ENCODE measurements at places on chromosomes 4 and X. TPM values are rescaled to one million over a fixed set of nuclear protein-coding genes. Genes with fewer than 3 reads are reported as not detected.

The FDCSP gene
- not detected for total RNA-seq

The WDR17 gene
- 1.6 TPM for total RNA-seq

The UGDH gene
- 26.0 TPM for total RNA-seq

The LAS1L gene
- 62.5 TPM for total RNA-seq

DNA sequence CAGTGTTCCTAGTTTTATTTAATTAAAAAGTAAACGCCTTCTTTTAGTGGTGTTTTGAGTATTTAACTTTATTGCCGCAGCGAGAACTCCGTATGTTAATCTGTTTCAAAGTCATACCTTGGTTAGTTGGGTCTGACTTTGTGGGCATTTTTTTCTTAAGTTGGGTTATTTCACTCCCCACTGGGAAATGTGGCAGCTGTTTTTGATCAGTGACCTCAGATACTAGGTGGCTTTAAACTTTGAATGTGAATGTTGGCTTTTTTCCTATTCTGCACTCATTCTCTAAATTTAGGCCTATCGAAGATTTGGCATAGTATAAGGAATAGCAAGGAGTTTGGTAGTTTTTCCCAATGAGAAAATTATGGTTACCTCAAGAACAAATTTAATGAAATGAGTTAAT, 85.9 kb downstream of the FIP1L1 start:
- no peak for DNase-seq

DNA sequence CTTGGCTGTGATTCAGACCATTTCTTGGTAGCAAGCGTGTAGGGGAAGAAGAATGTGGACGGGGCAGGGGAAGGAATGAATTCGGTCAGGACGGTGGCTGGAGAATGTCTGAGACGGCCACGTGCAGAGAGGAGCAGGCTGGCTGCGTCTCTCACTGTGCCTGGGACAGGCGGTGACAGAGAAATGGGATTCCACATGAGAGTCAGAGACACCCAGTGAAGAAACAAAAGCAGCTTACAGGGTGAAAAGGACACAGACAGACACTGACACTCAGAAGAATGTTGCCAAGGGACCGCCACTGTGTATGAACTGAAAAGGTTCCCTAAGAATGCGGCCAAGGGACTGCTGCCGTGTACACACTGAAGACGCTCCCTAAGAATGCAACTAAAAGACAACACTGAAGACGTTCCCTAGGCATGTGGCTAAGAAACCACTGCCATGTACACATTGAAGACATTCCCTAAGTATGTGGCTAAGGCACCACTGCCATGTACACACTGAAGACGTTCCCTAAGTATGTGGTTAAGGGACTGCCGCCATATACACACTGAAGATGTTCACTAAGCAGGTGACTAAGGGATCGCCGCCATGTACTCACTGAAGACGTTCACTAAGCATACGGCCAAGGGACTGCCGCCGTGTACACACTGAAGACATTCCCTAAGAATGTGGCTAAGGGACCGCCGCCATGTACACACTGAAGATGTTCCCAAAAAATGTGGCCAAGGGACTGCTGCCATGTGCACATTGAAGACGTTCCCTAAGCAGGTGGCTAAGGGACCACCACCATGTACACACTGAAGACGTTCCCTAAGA, 49.1 kb downstream of the DHRSX start:
- DNase-seq = no peak

DNA sequence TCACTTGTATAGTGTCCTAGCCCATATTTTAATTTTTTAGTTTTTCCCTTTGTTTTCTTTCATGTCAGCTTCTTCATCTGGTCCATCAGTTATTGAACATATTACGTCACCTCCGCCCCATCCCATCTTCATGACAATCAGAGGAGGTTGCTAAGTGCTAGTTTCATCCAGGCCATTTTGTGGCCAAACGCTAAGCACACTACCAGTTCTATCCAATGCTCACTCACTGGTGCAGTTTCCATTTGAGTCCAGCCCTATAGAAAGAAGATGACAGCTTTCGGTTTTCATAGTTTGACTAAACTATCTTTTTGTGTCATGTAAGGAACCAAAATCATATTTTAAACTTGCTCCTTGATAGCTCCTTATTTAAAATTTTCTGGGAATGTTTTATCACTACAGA, 304.2 kb downstream of the TENM3 start:
- DNase-seq = no peak

DNA sequence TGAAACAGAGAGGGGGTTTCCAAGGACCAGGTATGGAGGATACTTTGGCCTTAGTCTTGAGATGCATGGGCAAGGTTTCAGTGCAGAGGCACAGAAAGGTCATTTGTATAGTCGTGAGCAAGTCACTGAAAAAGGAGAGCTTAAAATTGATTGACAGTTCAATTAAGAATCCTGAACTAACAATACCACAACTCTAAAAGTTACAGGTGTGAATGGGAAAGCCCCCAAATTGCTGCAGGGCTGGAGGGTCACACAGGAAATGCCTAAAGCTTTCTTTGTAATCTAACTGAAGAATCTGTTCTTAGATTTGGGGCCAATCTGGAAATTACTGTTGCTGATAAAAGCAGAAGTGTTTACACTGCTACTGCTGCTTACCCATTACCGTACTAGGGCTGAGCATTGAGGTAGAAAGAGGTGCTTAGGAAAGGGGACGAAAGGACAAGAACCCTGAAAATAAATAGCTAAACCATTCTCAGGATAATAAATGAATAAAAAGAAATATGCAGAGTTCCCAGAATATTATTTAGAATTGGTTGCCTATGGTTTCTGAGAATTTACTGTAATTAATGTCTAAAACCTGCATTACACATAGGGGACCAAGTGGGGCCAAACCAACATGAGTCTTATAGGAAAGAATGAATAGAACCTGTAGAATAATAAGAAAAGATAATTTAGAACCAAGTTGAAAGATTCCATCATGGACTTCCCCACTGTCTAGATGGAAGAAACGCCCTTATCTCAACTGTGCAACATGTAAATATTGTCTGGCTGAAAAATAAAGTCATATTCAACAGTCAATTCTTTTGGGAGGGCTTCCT, 91.9 kb upstream of the PPP1R2C start:
- DNase-seq = no peak

GRCh38 chrX:42087960-42088359, 164.6 kb upstream of the CASK start:
- DNase-seq = no peak

GRCh38 chr4:4854649-4855295, 4.7 kb upstream of the MSX1 start:
- DNase-seq = no peak

DNA sequence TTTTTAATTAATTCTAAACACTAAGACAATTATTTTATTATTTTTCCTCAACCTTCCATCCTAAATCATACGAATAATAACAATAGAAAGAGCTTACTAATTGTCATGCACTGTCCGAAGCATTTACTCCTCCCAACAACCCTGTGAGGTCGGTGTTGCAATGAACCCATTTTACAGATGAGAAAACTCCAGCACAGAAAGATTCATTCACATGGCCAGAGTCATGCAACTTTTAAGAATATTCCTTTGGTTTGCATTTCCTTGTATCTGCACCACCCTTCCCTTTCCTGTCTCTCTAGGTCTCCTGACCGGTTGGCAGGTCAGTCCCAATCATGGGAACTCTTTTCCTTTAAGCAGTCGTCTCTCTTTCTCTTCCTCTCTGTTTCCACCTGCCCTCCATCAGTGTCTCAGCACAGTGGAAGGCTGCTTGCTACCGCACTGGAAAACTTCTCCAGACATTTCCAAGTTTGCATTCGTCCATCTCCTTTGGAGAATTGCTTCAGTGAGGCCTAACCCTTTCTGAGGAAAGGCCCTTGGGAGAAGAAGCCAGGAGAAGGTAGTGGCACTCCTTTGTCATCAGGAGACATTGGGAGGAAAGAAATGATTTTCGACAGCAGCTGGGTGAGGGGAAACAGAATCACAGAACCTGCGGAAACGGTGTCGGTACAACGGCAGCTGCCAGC, 1.9 kb upstream of the TMSB4X start:
- no peak for DNase-seq

GRCh38 chr4:177092807-177093206, 216.9 kb upstream of the NEIL3 start:
- no peak for DNase-seq

DNA sequence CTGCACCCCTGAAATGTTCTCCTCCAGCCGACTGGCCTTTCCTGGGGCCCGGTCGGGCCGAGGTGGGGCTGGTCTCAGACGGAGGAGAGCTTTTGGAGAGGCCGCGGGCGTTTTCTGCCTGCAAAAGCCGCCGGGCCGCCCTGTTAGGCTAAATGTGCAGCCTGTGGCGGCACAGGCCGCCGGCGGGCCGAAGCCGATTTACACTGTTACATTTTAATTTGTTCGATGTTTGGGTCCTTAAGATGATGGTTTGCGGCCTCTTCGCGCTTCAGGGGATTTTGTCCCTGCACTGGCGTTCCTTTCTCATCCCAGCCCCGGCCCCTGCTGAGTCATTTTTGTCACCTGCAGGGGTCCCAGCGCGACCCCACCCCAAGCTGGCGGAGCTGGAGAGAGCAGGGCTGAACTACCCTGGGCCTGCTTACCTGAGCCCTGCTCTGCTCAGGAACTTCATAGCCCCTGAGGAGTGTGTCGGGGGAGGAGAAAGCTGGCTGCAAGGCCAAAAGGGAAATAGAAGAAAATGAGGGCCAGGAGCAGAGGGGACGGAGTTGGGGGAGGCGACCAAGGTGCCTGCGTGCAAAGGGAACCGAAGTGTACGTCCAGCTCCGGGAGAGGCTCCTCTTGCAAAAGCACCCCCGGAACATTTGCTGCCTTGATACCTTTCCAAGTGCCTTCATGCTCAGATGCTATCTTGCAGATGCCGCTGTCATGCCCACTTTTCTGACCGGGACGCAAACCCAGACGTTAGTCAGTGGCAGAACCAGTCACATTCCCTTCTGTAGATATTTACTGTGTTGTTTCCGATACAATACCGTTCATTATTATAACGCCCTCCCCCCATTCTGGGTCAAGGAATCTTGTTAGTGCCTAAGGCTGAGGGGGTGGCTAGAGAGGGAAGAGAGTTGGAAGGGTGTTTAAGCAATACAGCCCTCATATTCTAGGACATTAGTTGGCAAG, 977 bp upstream of the RBBP7 start:
- DNase-seq = peak; percentile 7

GRCh38 chr4:122450847-122451246, 5.7 kb downstream of the IL2 start:
- no peak for DNase-seq

DNA sequence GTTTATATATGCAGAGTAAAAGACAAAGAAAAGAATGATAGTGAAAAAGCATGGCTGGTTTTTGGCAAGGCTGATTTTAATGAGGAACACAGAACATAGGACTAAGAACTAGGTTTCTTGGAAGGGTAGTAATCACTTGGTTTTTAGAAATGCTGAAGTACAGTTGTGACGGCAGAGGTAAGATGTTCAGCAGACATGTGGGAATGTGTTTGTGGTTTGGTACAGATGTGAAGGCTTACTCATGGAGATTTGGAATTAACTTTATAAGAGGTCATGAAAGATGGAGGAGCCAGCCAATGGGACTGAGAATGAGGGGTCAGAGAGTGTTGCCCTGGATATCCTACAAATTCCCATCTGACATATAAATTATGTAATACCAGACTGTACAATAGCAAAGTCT, 243.6 kb downstream of the NPFFR2 start:
- DNase-seq = no peak

- DNase-seq = no peak
Observed at GRCh38 chr4:179664430-179665027, 2222.3 kb upstream of the AGA start.

DNA sequence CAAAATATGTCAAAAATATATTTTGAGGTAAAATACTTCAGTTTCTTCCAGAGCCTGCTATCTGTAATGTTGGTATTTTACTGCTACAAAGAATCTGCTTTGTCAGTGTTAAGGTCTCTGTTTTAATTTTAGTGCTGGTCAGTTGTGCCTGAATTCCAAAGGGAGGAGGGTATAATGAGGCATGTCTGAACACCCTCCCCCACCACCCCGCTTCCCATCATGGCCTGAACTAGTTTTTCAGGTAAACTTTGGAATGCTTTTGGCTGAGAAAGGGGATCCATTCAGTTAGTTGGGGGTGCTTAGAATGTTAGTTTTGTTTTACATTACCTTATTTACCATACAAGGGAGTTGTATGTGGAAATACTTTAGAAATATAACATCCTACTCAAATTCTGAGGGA, 158.5 kb downstream of the MID1IP1 start:
- DNase-seq = no peak

DNA sequence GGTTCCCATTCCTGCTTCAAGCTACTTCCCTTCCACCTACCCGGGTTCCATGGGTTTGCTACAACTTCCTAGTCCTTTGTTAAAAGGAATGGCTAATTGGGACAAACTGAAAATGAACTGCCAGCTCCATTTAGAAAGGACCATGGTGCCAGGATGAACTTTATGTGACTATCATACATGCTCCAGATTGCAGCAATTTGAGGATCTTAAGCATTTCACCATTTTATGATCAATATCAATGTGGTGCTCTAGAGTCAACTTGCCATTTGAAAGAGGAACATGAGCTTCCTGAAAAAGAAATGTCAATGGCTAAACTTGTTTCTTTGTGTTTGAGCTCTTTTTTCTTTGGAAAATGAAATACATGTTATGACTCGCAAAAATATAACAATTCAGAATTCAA, 92.7 kb upstream of the IL15 start:
- DNase-seq = no peak

DNA sequence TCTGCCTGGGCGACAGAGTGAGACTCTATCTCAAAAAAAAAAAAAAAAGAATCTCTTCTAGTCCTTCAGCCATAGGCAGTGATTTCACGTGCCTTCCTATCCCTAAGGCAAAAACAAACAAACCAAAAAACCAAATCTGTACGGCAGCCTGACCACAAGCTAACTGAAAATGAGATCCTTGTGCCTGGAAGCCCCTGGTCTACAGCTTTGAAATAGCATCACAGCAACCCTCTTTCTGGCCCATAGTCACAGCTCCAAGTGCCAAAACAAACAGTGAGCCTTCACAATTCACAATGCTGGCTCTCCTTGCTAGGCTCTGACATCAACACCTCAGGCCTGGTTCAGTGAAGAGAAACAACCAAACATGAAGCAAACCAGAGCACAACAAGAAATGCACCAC, 46.1 kb downstream of the TMEM150C start:
- DNase-seq = no peak

DNA sequence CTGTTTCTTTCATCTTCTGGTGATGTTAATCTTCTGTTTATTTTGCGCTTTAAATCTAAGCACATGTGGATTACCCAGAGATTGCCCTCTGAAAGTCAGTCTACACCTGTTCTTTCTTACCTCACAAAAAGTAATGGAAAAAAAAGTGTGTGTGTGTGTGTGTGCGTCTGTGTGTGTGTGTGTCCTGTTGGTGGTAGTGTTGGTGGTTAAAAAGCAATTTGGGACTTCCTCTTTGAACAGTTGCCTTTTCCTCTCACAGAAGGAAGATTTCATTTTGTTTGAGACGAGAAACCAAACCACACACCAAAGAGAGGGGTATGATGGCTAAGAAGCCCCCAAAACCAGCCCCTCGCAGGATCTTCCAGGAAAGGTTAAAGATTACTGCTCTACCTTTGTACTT, at the start of gene STAP1:
Gene STAP1 (plus strand): TSS at position 235 of the 400 bp plus-strand sequence. CDS start 83 bp downstream, at position 318.
- peak; percentile 42 for DNase-seq

GRCh38 chr4:74114234-74114633, 15.2 kb upstream of the CXCL2 start:
- DNase-seq = no peak

GRCh38 chrX:66203114-66203513, 39.1 kb downstream of the HEPH start:
- no peak for DNase-seq
